ENCODE measurements at places on chromosomes 5 and 9. TPM values are rescaled to one million over a fixed set of nuclear protein-coding genes. Genes with fewer than 3 reads are reported as not detected.

CKS2 gene
- total RNA-seq, result 118 TPM

ADAMTS12 gene
- total RNA-seq, result not detected

CDKN2B gene
- 6.3 TPM for total RNA-seq

MUSK gene
- total RNA-seq, result not detected

PHYHD1 gene
- total RNA-seq, result 1.1 TPM

ZFP37 gene
- 0.87 TPM for total RNA-seq

EDIL3 gene
- not detected for total RNA-seq

INSYN2B gene
- not detected for total RNA-seq

PCDHGA9 gene
- total RNA-seq, result 0.08 TPM

PIP5K1B gene
- 0.84 TPM for total RNA-seq

HTR1A gene
- total RNA-seq, result not detected

WDR36 gene
- total RNA-seq, result 27.6 TPM

PROB1 gene
- 2.6 TPM for total RNA-seq

ANXA2R gene
- total RNA-seq, result 31.9 TPM

HSDL2 gene
- 16.3 TPM for total RNA-seq

LTC4S gene
- total RNA-seq, result 3.9 TPM

RAB3C gene
- not detected for total RNA-seq

HMCN2 gene
- not detected for total RNA-seq

MARCHF11 gene
- not detected for total RNA-seq

ROPN1L gene
- 4.2 TPM for total RNA-seq

DAB2 gene
- total RNA-seq, result not detected

MELK gene
- 41.9 TPM for total RNA-seq

DAB2IP gene
- total RNA-seq, result not detected

NIM1K gene
- 0.20 TPM for total RNA-seq

SMIM23 gene
- not detected for total RNA-seq

ADRB2 gene
- 0.83 TPM for total RNA-seq

SLC6A19 gene
- total RNA-seq, result not detected

TNFSF8 gene
- total RNA-seq, result 82.0 TPM
